ENCODE measurements at places on chromosomes 6 and 20.

GRCh38 chr20:20130399-20130798, 78.1 kb downstream of the CFAP61 start:
- no peak for DNase-seq

- no peak for DNase-seq
Observed at GRCh38 chr6:110020888-110021287, 42.8 kb downstream of the GPR6 start.

GRCh38 chr20:52031563-52032303, 159.8 kb downstream of the ZFP64 start:
- no peak for DNase-seq

DNA sequence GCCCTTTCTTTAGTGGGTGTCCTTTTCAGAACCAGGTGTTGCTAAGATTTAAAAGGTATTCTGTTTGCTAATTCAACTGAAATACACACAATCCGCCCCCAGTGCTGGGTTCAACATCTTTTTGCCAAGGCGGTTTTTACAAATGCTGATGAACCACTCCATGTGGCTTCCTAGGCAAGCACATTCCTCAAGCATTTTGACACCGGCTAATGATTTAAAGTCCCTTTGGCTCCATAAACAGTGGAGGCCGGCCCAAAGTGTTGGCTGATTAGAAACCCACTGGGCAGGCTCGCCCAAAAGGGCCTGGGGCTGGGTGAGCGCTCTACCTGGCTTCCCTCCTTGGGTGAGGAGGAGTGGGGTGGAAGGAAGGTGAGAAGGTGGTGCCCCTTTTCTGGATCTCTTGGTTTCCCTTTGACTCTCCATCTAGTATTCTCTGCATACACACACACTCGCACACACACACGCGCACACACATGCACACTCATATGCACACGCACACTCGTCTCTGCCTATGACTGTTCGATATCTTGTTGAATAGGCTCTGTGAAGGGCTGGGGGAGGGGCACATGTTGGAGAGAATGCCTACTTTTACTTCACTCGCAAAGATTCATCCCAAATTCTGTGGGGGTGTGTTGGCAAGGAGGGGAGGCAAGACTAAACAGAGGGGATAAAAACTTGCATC, 66.7 kb upstream of the ARMC2 start:
- no peak for DNase-seq

GRCh38 chr6:64786736-64787135, 920.3 kb downstream of the EYS start:
- no peak for DNase-seq

- DNase-seq, result no peak
Observed at GRCh38 chr6:135739288-135739687, 112.2 kb upstream of the PDE7B start.

- DNase-seq, result no peak
Observed at GRCh38 chr20:57618091-57618763, 2.0 kb downstream of the ZBP1 start.

DNA sequence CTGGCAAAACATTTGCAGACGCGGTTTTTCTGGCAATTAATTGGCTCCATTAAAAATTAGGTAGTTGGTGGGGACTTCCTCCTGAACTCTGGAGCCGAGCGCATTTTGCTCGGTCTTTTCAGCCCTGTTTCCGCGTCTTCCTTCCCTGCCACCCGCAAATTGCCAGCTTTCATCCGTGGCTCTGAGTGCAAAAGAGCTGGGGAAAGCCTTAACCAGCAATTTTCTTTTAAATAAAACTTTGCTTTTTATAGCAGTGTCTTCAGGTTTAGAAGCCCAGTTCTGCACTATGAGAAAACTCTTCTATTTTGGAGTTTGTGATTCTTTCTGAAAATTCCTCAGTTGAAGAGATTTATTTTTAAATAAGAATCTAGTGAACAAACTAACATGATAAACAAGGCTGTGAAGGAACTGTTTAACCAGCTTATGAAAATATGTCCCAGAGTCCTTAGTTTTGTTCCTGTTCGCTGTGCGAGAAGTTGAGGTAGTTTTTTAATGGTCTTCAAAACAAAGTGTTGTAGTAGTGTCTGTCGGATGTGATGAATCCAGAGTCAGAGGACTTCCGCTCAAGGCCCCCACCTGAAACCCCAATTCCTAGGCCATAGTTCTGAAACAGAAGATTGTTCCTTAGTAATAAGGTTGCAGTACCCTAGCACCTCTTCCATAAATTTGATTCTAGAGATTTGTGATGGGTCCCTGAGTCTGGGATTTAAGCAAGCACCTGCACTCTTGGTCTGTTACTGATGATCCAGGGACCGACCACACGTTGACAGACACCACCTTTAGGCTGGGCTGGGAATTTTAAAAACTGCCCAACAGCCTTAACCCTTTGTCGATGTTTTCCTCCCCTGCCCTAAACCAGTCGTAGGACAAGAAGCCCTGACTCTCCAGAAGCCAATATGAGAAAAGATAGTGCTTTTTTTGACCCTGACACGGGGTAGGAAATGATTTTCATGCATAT, 950 bp downstream of the KCTD20 start:
- DNase-seq, result no peak

DNA sequence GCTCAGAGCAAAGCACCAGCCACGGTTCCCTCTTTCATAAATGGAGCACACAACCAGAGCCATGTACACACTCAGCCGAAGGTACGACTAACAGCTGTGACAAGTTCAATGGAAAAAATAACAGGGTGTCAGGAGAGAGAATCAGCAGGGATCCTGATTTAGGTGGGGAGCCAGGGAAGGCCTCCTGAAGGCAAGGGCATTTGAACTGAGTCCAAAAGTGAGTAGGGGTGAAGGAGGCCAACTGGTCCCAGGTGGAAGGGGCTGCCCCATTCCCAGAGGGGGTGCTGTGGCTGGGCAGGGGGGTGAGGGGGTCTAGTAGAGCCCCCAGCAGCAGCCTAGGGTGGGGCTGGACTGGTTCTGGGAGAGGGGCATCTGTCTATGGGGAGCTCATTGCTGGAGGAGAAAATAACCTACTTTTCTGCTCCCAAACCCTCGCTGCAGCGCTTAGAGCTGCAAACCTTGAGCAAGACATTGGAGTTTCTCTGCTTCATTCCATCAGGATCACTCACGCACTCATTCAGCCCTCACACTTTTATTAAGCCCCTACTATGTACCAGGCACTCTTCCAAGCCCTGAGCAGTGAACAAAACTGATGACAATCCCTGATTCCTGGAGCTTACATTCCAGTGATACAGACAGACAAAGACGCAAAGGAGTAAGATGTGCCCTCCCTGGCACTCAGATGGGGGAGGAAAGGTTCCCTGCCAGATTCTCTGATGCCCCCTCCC, 113.5 kb downstream of the TOX2 start:
- no peak for DNase-seq

DNA sequence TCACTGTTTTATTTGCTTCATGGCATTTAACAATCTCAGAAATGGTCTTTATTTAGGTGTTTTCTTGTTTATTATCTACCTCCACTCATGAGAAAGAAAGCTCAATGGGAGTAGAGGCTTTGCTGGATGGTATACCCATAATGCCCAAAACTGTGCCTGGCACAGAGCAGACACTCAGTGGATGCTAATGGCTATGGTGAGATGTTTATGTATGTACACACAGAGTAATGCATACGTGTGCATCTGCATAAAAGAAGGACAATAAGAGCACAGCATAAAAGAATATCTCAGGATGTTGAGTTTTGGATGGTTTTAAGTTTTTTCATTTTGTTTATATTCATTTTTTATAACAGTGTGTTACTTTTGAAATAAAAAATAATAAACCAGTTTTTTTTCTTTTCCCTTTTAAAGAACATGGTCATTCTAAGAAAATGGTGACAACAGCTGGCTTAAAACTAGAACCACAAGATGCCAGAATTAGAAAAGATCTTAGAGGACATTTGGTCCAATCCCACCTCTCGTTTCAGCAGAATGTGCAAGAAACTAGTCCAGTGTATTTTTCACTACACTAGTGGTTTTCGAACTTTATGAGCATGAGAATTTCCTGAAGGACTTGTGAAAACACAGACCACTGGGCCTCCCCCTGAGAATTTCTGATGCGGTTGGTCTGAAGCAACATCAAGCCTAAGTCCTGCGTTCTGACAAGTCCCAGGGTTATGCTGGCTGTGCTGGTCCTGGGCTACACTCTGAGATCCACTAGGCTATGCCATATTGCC, 131.9 kb downstream of the FYN start:
- DNase-seq, result no peak

GRCh38 chr6:159646116-159646515, 46.9 kb downstream of the SOD2 start:
- DNase-seq, result no peak

GRCh38 chr20:41692479-41693135, 74.4 kb upstream of the CHD6 start:
- DNase-seq, result peak; percentile 47

GRCh38 chr6:155481215-155481614, 25.6 kb upstream of the NOX3 start:
- no peak for DNase-seq

GRCh38 chr6:106080763-106081095, 5.4 kb upstream of the PRDM1 start:
- no peak for DNase-seq

- DNase-seq, result no peak
Observed at GRCh38 chr6:100171533-100172321, 177.7 kb upstream of the MCHR2 start.

- DNase-seq, result no peak
Observed at GRCh38 chr6:116101302-116101718, 657 bp downstream of the NT5DC1 start.

All from stimulated activated CD8-positive, alpha-beta memory T cell treated with anti-CD3 and anti-CD28 coated beads, Interleukin-4, amount 100 ng/mL, for 1 hour (primary cell).